ENCODE measurements at places on chromosomes 7 and 10. TPM values are rescaled to one million over a fixed set of nuclear protein-coding genes. Genes with fewer than 3 reads are reported as not detected.
A peak's percentile ranks its signal among the peaks of the same experiment; 100 is the strongest.

PLPP4 gene
- not detected for total RNA-seq

GRCh38 chr10:80465839-80466590 is 11.9 kb downstream of the TSPAN14 start:
- no peak for DNase-seq

GRCh38 chr7:22613496-22613895 is 113.5 kb upstream of the IL6 start:
- DNase-seq = no peak

DNA sequence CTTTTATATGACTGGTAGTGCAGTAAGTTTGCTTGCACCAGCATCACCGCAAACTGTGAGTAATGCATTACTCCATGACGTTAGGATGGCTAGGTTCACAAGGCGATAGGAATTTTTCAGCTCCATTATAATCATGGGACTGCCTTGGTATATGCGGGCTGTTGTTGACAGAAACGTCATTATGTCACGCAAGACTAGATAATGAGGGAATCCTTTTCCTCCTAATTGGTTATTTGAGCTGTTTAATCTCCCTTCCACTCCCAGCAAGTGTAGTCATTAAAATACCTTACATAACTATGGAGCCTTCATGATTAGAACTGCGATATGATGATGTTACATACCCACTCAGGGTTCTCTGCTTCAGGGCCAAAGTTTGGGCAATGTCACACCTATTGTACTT is 17.3 kb downstream of the KLLN start:
- no peak for DNase-seq

- DNase-seq = peak; percentile 36
Measured at GRCh38 chr10:132306864-132307751, 642 bp downstream of the STK32C start.

- no peak for DNase-seq
Measured at GRCh38 chr7:128708235-128708634, 30.9 kb upstream of the CALU start.

DNA sequence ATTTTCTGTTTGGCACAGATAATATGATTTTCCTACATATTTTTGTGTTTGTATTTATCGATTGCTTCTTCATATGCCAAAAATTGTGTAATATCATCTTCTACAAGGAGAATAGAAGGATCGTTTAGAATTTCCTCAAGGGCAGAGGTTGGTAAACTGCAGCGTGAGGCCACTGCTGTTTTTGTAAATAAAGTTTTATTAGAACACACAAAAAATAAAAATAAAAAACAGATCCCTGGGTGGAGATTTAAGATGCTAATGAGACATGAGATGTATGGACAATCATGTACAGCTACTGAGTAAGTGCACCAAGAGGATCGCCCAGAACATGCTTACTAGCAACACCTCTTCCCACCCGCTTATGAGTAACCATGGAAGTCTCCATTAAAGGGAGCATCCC is 9.6 kb downstream of the LYZL2 start:
- no peak for DNase-seq

CCL26 gene
- not detected for total RNA-seq

CALML3 gene
- not detected for total RNA-seq

DNA sequence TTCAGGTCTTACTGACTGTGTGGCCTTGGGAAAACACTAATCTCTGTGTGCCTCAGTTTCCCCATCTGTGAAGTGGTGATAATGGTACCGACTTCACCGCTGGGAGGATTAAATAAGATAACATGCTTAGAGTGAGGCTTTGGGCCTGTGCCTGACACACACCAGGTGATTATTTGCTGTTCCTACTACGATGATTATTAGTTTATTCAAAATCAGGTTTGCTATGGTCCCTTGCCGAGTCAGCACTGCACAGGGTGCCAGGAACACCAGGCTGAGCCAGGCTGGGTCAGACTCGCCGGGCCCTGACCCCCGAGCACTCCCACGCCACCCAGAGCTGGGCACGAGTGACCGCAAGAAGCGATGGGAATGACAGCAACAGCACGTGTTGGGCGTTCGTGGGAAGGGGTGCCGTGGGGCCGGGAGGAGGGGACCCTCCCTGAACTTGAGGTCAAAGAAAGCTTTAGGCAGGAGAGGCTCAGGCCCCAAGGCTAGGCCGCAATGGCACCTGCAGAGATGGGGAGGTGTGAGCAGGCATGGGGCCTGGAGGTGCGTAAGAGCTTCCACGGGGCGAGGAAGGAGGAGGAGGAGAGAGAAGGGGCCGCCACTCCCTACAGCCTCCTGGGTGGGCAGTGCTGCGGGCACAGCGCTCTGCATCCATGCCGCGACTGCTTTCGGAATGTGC is 325.4 kb downstream of the DNAJB6 start:
- no peak for DNase-seq

CDK14 gene
- total RNA-seq = 130 TPM

DNA sequence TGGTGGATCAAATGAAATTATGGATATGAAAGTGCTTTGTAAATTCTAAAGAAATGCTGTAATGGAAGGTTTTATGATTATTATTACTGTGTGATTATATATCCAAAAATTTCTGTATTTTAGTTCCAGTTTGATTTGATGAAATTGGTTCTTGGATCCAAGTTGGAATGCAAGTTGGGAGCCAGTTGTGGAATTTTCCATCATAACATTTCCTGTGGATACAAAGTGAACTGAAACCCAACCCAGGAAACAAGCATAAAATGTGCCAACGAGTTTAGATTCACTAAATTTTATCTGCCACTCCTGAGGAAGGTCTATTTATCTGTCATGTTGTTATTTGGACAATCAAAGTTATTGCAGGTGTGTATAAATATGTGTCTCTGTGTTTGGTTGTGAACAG is 131.4 kb upstream of the MDFIC start:
- DNase-seq = no peak

GRCh38 chr10:33212061-33212748 is 122.3 kb downstream of the NRP1 start:
- DNase-seq = no peak

- no peak for DNase-seq
Measured at GRCh38 chr10:26219676-26220075, 3.1 kb downstream of the GAD2 start.

TEX36 gene
- total RNA-seq = not detected

EGFR gene
- total RNA-seq = not detected

GRCh38 chr7:139072796-139073195 is 36.7 kb downstream of the ZC3HAV1 start:
- no peak for DNase-seq

DNA sequence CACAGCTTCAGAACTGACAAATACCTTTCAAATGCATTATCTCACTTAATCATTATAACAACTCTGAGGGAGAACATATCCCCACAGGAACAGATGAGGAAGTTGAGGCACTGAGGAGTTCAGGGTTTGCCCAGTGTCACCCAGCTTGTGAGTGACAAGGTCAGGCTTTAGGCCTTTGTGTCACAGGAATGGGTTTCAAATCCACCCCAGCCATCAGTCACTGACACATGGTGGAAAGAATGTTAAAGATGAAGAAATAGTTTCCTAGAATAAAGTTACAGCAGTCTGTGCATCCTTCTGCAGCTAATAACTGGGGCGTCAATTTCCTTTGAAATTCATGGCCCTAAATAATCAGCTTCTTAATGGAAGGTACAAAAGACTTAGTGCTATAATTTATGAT is 37.8 kb downstream of the SGCE start:
- no peak for DNase-seq
